ENCODE measurements at places on chromosomes 3 and 15.

- no peak for DNase-seq
Measured at GRCh38 chr3:46671541-46672348, 21.7 kb downstream of the ALS2CL start.

DNA sequence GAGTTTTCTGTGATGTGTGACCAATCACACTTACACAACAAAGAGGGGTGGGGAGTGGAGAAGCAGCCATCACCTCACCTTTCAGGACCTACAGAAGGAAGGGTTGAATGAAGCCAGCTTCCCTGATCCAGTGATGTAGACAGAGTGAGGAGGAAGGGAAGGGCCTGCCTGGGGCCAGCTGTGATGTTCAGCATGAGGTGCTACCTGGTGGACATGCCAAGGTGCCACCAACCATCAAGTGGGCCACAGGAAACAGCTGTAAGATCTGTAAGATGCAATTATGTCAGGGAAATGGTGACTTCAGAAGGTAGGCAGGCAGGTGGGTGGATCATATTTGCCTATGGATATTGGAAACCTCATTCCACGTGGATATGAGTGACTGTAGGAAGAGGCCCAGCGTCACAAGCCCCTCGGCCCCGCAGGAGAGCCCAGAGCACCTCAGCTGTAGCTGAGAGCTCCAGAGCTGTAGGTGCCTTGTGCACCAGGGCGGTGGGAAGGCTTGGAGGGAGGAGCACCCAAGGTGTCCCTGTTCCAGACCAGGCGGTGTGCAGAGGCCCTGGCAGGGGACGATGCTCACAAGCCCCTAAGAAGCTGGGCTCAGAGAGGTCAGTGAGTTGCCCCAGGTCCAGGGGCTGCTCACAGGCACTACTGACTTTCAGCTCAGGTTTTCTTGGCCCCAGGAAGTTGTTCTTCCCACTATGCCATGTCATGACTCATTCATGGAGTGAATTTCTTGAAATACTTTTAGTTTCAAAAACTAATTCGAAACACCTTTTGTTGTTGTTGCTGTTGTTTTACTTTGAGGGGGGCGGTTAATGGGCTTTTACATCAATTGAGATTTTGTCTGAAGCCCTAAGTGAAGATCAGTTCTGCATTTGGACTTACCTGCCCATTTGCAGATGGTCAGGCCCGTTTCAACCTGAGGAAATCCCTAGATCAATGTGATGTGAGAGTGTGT, 94.2 kb upstream of the ALDH1A3 start:
- no peak for DNase-seq

DNA sequence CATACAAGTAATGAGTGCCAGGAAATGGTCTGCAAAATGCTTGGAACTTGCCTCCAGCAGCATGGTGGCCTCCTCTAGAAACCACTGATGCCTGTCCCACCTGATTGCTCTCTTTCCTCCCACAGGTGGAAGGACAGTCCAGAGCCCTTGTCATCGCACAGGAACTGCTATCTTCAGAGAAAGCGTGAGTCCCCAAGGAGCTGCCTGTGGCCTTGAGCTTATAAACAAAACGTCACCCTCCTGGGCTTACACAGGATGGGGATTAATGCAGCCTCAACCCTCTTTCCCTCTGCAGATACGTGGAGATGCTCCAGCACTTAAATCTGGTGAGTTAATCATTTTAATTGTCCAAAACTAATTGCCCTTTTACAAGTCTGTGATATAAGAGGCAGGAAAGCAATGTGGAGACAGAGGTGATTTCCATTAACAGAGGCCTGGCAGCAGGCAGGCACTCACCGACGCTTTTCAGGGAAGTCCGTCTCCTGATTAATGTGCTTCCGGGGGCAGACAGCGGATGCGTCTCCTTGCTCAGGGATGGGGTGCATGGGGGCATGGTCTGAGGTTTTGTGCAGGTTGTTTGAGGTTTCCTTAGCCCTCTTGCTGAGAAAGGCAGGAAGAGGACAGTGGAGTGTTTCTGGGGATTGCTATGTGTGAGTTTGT, 61.8 kb downstream of the FGD5 start:
- no peak for DNase-seq

DNA sequence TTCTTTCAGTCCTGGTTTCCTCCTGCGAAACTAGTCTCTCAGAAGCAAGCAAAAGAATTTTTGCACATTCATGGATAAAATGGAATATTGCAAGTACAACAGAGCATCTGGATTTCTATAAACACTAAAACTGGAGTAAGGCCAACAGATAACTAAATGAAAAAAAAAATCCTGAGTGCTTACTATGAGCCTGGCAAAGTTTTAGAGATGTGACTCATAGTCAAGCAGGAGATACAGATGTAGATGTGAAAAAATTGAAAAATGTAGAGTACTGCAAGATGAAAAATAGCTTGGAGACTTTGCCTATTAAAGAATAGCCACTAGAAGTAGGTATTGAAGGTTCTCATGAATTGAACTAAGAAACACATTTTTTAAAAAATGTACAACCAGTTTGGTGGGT, 397.4 kb downstream of the OTOL1 start:
- no peak for DNase-seq

DNA sequence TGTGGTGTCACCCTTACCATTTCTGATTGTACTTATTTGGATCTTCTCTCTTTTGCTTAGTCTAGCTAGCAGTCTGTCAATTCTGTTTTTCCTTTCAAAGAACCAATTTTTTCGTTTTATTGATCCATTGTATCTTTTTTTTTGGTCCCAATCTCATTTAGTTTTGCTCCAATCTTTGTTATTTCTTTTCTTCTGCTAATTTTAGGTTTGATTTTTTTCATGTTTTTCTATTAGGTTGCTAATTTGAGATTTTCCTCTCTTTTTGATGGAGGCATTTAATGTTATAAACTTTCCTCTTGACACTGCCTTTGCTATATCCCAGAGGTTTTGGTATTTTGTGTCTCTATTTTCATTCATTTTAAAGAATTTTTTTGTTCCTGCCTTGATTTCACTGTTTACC, 16.9 kb upstream of the FAM98B start:
- DNase-seq: no peak

DNA sequence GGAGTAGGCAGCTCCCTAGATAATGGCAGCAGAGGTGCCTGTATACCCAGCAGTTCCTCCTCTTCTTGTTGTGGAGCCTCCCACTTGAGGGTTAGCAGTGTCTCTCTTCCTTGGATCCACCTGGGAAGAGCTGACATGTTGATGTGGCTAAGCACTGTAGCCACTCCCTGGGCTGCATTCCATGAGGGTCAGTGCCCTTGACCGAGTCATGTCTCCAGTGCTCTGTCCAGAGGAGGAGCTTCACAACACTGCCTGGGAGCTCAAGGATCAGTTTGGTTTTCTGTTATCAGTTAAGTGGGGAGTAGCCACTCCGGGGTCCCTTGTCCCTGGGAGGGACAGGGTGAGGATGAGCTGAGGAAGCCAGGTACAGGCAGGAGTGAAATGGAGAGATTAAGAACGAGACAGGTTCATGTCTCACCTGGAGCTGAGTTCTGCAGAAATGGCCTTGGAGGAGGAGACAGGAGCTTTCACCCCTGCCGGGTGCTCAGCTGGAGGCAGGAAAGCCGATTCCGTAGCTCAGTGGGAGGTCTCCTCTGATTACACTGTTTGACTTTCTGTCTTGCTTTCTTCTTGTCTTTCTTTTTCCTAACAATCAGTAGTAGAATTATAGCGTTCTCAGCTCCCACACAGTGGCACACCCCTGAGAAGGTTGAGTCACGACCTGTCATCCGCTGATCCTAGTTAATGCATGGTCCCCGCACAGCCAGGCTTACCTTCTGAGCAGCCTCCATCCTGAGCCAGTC, 57.9 kb upstream of the SEC22A start:
- no peak for DNase-seq

GRCh38 chr3:134754768-134755559, 40.1 kb upstream of the EPHB1 start:
- DNase-seq: peak; percentile 23

DNA sequence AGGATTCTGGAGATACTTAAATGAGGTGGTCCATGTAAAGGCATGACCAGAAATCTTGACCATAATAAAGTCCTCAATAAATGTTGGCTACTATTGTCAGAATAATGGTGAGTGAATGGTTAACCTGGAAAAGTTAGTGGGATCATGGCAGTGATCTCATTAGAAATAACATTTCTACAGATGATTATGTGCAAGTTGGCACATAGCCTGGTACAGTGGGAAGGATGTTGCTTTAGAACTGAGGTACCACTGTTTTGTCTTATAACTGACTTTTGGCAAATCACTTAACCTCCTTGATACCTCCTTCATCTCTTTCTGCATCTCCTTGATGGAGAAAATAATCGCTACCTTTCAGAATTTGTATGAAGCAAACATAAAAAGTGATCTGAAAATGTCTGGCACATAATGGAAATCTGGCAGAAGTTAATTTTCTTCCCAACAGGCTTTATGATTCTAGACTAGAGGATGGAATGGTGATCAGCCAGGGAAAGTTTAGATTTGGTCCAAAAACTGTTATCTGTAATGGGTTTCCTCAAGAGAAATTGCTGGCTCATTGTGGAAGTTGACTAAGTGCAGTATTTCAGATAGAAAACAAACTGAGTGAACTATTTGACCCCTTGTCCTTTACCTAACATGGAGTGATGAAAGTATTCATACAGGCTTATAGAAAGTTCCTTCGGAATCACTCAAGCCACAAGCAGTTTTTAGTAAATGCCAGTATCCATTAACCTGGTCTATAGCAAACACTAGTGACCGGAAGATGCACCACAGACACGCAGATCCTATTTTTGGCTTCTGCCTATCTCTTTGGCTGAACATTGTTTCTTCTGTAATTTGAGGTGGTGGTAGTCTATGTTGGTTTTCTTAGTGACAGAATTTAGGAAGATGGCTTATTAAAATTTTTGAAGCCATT, 449.6 kb upstream of the TGFBR2 start:
- no peak for DNase-seq
